ENCODE measurements at places on chromosomes 16 and 17.

DNA sequence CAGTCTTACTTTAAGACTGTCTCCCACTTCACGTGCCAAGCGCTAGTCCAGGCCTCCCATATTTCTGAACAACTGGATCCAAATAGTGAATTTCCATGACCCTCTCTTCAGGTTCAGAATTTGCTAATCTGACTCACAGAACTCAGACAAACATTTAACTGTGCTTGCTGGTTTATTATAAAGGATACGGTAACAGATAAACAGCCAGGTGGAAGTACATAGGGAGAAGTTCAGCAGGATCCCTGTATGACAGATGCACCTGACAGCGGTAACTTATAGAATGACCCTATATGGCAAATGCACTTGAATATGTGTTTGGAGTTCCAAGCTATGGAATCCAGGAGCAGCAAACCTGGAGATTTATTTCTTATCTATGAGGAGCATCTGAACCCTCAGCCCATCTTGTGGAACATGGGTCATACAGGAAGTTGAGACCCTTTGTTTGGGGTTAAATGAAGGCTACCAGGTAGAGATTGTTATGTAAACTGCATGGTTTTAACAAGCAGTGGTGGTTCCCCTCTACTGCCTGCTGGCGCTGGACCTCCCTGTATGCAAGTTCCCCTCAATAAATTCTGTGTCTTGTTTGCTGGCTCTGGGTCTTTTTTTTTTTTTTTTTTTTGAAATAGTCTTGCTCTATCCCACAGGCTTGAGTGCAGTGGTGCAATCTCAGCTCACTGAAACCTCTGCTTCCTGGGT, 622.6 kb downstream of the KCNJ2 start:
- no peak for DNase-seq

GRCh38 chr17:80220054-80220735, at the start of the genes SGSH and SLC26A11:
Gene SGSH (minus strand): TSS chr17:80220333. CDS start chr17:80220313, 20 bp downstream.
Gene SLC26A11 (plus strand): TSS chr17:80220427. CDS start chr17:80221561, 1,134 bp downstream.
- DNase-seq = peak; percentile 59

GRCh38 chr16:76370344-76370743, 93.1 kb downstream of the CNTNAP4 start:
- no peak for DNase-seq

DNA sequence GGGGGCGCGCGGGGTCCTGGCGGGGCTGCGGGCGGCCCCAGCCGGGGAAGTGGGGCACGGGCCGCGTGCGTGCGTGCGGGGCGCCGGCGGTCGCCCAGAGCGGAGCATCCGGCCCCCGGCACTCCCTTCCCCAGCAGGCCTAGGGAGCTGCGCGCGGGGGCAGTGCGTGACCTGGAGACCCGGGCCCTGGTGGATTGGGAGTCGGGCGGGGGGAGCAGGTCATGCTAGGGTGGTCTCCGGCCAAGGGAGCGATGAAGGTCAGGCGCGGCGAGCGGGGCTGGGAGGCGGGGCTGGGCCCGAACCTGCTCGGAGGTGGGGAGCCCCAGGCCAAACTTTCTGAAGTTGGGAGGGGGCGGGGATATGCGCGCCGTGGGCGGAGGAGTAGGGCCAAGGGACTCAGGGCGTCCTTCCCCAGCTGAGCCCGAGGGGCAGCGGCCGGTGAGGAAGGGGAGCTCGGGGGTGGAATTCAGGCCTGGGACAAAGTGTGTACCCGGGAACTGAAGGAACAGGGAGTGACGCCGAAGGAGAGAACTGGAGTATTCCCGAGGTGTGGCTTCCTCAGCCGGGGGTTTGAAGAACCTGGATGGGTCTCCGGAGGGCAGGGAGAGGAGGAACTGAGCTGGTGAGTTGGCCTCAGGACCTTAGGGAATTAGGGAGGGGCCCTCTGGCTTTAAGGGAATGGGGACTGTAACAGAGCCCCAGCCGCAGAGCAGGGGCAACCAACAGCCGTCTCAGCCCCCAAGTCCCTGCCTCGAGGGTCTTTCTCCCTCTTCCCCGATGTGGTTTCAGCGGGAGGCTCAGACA, 589 bp downstream of the XYLT2 start:
- DNase-seq = peak; percentile 32

- no peak for DNase-seq
Measured at GRCh38 chr16:82845116-82845515, 218.3 kb downstream of the CDH13 start.

- no peak for DNase-seq
Measured at GRCh38 chr17:78993981-78994671, 14.4 kb upstream of the LGALS3BP start.

GRCh38 chr17:37494401-37494831, 4.7 kb downstream of the DUSP14 start:
- DNase-seq = no peak

DNA sequence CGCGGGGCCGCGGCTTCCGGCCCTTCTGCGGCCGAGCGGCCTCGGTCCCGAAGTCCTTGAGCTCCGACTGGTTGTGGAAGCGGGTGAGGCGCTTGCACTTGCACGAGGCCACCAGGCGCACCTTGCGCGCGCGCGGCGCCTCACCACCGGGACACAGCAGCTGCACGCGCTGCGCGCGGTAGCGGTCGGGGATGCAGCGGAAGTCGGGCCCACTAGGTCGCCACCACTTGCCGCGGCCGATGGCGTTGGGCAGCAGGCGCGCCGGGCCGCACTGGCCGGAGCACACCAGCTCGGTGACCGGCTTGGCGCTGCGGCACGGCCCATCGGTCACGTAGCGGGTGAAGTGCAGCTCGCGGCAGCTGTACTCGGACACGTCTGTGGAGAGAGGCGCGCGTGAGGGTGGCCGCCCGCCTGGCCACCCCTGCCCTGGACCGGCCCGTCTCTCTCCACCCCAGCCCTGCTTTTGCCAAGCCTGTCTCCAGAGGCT, 3.2 kb downstream of the SOST start:
- no peak for DNase-seq

DNA sequence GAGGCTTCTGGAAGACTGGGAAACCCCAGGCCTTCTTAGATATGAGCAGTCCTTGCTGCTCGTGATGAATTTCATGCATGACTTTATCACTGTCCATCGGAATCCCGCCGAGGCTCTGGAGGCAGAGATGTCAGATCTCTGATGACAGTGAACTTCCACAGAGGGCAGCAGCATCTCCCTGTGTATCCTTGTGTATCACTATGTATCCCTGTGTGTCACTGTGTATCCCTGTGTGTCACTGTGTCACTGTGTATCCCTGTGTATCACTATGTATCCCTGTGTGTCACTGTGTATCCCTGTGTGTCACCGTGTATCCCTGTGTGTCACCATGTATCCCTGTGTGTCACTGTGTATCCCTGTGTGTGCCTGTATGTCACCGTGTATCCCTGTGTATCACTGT, 160.2 kb upstream of the CHMP6 start:
- DNase-seq = no peak

GRCh38 chr16:77408607-77409006, 26.2 kb downstream of the ADAMTS18 start:
- peak; percentile 47 for DNase-seq

DNA sequence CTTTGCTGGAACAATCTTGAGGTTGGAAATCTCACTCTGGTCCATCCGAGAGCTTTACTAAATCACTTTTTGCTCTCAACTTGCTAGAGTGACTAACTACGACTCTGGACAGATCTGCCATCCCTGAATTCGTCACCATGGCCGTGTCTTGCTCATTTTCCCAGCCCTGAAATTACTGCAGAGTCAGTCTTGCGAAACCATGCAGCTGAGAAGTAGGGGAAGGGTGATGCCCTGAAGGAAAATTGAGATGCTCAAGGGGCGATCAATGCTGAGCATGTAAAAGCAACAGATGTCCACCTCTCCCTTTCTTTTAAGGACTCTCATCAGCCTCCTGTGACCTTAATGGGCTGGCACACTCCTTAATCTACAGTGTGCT, 18.8 kb downstream of the PCTP start:
- no peak for DNase-seq

GRCh38 chr17:5425826-5426225, 5.8 kb downstream of the RPAIN start:
- no peak for DNase-seq

GRCh38 chr17:5877948-5878347, 192.2 kb upstream of the WSCD1 start:
- no peak for DNase-seq

- DNase-seq = peak; percentile 56
Measured at GRCh38 chr17:64262198-64262999, 661 bp downstream of the TEX2 start.

DNA sequence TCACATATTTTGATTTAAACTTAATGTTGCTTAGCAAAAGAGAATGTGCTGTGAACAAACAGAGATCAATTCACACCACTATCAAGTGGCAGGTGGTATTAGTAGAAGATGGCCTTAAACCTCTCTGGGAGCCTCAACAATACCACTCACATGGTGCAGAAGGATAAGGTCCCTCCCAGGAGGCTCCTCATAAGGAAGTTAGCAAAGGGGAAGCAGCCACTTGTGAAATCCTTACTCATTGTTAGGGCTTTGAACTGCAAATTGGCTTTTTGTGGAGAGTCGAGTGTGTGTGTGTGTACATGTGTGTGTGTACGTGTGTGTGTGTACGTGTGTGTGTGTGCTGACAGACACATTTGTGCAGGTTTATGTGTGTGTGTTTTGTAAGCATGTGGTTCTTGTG, 48.9 kb upstream of the ASIC2 start:
- no peak for DNase-seq

GRCh38 chr17:5825717-5826330, 241.5 kb upstream of the NLRP1 start:
- DNase-seq = no peak

- DNase-seq = no peak
Measured at GRCh38 chr16:3793161-3793576, 75.8 kb upstream of the TRAP1 start.

Measured in MM.1S (cell line).